Activated CD8-positive, alpha-beta T cell treated with anti-CD3 and anti-CD28 coated beads, Interleukin-2, amount 10 ng/mL, durations not matched to agents 7 days and 5 days (primary cell): ENCODE measurements at places on chromosomes 3 and 15.

DNA sequence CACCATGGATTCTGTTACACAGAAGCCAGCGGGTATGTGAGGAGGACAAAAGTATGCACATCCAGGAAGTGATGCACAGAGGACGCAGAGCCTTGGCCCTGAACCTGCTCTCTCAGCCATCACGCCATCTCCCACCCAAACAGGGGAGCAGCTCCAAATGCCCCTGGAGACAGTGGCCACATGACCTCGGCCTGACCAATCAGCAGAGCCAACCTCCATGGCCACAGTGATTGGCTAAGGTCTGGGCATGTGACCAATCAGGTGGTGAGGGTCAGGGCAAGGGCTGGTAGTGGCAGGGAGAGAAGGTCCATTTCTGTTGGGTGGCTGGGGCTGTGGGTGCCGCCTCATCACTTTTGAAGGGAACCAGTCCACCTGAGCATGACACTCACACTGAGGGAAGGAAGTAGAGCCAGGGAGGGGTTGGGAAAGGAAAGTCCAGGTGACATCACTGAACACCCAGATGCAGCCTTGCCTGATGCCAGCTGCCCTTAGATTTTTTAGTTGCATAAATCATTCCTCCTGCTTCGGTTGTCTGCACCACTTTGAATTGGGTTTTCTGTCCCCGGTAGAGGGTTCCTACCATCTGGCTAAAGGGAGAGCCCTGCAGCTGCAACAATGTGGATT lies 70.3 kb upstream of the IQSEC1 start:
- no peak for DNase-seq

GRCh38 chr3:71681224-71681668 lies 44.0 kb downstream of the EIF4E3 start:
- DNase-seq: peak; percentile 52

GRCh38 chr3:72720566-72720965 lies 127.7 kb downstream of the SHQ1 start:
- DNase-seq: no peak

DNA sequence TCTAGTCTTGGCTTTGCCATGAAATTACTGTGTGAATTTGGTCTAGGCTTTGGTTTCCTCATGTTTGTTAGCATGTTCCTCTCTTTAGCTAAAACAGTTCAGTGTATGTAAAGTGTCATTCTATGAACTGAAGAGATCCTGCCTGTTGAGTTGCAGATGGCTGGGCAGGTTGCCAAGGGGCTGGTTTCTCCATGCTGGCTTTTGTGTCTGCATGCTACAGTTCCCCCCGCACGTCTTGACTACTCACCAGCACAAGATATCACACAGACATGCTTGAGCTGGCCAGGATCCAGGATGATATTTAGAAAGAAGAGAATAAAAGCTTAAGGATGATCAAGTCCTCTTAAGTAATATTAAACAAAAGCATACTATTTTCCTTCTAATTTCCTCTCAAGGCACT lies 90.2 kb downstream of the CERS3 start:
- DNase-seq: no peak

DNA sequence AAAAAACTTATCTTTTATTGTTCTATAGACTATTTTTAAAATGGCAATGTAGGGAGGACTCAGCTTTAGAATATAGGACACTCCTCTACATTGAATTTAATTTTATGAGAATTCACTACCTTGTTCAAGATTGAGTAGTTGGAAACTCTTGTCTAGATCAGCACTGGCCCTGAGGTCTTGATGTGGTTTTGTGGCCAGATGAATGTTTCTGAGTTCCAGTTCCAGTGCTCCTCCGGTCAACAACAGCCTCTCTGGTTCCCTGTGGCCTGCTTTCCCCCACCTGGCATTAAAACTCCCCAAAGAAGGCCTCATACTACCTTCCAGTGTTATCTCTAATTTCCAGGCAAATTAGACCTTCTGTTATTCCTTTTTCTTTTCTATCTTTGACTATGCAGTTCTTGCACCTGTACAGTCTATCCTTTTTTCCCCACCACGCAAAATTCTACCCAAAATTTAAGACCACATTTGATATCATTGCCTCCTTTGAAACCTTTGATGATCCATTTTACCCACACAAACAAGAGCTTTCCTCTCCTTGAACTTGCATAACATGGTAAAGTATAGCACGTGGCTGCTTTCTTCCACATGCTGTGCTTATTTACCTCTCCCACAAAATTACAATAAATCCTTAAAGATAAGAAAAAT lies 9.6 kb upstream of the ANP32A start:
- no peak for DNase-seq

GRCh38 chr15:94119923-94120775 lies 111.2 kb upstream of the MCTP2 start:
- DNase-seq: peak; percentile 75

DNA sequence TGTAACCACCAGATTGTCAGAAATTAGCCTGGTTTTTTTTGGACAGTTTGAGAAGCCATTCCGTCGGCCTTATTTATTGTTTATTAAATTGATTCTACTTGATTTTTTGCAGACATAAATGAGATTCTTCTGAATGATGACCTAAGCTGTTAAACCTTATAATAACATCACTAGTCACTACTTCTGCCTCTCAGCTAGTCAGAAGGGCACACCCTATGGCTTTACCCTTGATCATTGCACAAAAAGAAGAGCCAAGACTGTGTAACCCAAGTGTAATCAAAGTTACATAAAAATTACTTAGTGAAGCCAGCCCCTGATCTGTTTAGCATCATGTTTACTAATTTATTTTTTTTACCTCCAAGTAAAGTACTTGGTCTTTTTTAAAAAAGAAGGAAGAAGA lies 64.3 kb downstream of the CHL1 start:
- DNase-seq: no peak

DNA sequence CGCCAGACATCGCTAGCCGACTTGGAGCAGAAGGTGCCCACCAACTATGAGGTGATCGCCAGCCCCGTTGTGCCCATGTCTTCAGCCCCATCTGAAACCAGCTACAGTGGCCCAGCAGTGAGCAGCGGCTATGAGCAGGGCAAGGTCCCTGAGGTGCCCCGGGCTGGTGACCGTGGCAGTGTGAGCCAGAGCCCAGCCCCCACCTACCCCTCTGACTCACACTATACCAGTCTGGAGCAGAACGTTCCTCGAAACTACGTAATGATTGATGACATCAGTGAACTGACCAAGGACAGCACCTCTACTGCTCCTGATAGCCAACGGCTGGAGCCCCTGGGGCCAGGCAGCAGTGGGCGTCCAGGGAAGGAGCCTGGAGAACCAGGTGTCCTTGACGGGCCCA lies 12.9 kb upstream of the APEH start:
- no peak for DNase-seq

GRCh38 chr3:100210772-100211135 lies 50.0 kb upstream of the TBC1D23 start:
- peak; percentile 29 for DNase-seq

DNA sequence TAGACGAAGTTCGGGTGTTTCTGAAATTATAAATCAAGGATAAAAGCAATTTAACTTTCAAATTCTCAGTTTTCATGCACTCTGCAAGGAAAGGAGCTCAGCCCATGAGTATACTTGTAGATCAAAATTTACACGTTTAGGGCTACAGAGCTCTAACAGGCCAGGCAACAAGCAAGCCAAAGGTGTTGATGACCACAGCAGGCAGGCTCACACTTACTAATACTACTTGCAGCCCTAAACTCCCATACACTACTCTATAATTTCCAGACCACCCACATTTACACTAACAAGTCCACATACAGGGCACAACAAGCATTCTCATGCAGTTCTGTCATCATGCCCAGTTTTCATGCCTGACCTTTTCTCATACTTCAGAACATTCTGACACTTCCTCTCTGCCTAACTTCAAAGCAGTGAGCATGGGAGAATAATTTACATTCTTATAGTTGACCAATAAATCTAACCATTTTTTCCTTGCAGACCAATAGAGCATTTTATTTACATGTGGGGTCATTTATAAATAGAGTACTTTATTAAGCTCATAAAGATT lies 124.7 kb upstream of the FRMD4B start:
- no peak for DNase-seq

GRCh38 chr15:74234598-74234875 lies 1.6 kb upstream of the CCDC33 start:
- no peak for DNase-seq

GRCh38 chr3:100482176-100482575 lies 10.2 kb upstream of the TMEM45A start:
- DNase-seq: no peak

- DNase-seq: no peak
Observed at GRCh38 chr3:153348457-153349107, 186.6 kb downstream of the RAP2B start.

DNA sequence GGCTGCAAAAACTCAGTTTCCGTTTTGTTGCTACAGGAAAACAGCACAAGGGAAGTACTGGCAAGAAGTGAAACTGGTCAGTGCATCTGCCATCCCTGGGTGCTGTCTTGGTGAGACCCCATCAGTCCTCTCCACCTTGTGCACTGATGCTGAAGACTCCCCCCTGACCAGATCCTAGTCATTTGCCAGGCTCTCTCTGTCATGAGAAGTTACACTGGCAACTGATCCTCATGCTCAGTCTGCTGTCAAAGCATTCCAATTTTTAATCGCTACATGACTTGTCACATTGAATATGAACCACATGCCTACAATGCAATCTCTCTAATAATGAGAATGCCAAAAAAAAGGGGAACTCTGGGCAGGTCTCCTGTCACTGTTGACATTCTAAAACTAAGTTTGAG lies 296.5 kb downstream of the ZIC1 start:
- DNase-seq: no peak

DNA sequence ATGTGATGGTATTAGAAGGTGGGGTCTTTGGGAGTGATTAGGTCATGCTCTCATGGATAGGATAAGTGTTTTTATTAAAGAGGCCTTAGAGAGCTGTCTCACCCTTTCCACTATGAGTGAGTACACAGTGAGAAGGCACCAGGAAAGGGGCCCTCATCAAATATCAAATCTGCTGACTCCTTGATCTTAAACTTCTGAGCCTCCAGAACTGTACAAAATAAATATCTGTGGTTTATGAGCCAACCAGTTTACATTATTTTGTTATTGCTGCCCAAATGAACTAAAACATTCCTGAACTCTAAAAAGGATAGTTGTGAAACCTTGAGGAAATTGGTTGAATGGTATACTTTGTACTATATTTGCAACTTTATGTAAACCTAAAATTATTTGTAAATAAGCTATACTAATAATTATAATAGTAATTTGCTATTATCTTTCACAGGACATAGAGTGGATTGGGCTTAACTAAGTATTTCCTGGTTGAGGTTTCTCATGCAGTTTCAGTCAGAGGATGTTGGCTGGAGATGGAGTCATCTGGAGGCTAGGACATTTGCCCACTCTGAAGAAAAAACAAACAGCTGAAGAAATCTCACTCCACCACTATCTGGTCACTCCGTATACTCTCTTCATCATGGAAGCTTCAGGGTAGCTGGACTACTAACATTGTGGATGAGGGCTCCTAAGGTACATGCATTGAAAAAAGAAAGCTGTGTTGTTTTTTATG lies 1068.6 kb upstream of the CADM2 start:
- no peak for DNase-seq

- DNase-seq: no peak
Observed at GRCh38 chr15:63258658-63259057, 18.7 kb upstream of the APH1B start.

DNA sequence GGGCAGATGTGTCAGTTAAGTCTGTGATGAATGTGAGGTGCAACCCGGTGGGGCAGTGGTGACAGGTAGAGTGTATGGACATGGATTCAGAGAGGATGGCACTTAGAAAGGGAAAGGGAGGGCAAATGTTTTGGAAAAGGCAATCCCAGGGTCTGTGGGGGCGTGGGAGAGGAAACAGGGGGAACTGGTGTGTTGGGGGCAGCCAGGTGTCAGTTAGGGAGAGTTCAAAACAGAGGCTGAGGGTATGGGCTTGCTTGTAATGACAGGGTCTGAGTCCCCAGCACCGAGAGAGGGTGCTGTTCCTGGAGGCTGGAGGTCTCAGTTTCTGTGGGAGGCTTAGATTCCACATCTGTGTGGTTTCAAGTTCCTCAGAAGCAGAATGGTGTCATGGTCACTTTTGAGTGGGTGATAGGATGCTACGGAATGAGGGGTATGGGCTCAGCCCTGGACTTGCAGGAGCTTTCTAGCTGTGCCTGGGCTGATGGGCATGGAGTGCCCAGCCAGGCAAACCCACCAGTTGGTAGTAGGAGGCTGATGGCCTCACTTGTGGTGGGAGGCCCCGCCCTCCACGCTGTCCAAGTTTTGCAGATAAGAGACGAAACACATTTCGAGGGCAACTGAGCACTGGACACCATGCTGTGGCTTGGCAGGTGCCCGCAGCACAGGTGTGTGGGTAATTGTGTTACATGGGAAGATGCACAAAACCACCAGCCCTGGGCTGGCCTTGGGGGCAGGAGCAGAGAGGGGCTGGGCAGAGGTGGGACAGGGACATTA lies 209.4 kb downstream of the RPLP1 start:
- DNase-seq: no peak

GRCh38 chr3:73470860-73471259 lies 153.9 kb downstream of the PDZRN3 start:
- no peak for DNase-seq

- DNase-seq: no peak
Observed at GRCh38 chr3:4889896-4890295, 89.3 kb upstream of the BHLHE40 start.

DNA sequence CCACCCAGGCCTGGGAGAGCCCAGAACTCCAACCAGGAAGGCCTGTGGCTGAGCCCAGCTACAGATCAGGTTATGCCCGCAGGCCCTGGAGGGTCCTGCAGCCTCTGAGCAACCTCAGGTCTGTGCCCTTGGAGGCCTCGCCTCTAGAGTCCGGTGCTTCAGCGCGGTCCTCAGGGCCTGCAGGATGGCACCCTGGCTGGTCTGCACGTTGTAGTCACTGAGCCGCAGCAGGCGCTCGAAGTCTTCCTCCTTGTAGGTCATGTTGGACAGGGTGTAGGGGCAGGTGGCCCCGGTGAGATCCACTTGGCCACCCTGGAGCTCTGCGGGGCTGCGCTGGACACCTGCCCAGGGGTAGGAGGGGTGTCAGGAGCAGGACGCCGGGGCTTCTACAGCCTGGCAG lies 25.8 kb downstream of the PLA2G4D start:
- DNase-seq: no peak

GRCh38 chr15:80559761-80560160 lies 135.3 kb upstream of the ABHD17C start:
- no peak for DNase-seq

- DNase-seq: no peak
Observed at GRCh38 chr15:35674873-35675781, 129.2 kb upstream of the DPH6 start.

GRCh38 chr3:38480093-38480445 lies 16.1 kb upstream of the EXOG start:
- no peak for DNase-seq
